ENCODE measurements at places on chromosomes 12 and 14.

DNA sequence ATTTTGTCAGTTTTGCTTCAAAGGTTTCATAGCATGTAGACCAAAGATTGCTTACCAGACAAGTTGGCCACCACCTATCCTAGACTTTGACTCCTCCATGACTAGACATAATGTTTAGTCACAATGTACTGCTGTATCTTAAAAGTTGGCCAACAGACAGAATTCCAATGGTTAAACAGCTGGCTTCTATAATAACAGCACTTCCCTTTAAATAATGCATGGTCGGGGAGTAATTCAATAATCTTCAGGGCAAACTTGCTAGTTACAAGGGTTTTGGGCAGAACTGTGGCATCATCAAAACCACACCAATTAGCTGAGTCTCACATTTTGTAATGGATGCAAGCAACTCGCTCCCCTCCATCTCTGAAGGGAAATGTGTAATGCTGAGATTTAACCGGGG lies 56.9 kb downstream of the IGF1 start:
- DNase-seq: no peak

- no peak for DNase-seq
Observed at GRCh38 chr12:70068743-70069142, 174.5 kb upstream of the CNOT2 start.

DNA sequence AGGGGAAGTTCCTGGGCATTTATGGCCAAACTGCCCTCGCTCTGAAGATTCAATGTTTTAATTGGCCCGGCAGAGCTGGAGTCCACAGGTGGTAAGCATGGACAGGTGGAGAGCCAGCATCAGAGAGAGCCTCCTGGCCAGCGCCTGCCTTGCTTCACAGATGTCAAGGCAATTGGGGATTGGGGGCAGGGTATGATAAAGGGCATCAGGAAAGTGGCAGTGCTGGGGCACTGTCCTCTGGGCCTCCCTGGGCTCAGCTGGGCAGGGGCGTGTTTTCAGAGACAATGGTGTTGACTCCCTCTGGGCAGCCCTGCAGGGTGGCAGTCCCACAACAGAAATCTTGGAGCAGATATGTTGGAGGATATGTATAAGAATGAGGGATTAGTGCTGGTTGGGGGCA lies 237.3 kb downstream of the CACNA1C start:
- no peak for DNase-seq

DNA sequence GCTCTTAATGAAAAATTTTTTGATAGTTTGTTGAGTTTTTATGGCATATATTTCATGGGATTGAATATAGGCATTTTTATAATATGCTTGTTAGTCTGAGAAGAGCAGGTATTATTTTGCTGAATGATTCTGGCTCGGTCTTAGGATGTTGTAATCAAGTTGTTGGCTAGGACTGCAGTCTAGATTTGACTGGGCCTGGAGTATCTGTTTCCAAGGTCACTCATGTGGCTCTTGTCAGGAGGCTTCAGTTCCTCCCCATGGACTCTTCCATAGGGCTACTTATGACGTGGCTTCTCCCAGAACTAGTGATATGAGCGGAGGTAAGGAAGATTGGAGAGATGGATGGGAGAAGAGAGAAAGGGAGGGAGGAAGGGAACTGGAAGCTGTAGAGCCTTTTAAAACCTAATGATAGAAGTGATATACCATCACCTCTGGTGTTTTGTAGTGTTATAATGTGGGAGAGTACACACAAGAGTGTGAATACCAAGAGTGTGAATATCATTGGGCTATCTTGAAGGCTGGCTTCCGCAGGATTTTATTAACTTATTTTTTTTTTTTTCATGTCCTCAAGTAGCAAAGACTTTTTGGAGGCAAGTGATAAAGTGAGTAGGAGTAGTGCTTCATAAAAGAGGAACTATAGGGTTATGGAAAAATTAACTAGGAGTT lies 4.4 kb downstream of the MNAT1 start:
- no peak for DNase-seq

- DNase-seq: no peak
Observed at GRCh38 chr14:85273099-85273677, 256.8 kb upstream of the FLRT2 start.

DNA sequence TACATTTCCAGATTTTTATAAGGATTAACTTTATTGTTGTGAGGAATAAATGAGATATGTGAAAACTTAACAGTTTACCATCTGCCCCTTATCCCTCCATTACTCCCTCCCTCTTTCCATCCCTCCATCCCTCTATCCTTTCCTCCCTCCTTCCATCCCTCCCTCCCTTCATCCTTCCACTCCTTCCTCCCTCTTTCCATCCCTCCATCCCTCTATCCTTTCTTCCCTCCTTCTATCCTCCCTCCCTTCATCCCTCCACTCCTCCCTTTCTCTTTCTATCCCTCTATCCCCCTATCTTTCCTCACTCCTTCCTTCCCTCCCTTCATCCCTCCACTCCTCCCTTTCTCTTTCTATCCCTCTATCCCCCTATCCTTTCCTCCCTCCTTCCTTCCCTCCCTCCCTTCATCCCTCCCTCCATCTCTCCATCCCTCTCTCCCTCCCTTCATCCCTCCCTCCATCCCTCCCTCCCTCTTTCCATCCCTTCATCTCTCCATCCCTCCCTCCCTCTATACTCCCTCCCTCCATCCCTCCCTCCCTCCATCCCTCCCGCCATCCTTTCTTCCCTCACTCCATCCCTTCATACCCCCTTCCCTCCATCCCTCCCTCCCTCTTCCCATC lies 181.8 kb upstream of the PLXNC1 start:
- DNase-seq: no peak

DNA sequence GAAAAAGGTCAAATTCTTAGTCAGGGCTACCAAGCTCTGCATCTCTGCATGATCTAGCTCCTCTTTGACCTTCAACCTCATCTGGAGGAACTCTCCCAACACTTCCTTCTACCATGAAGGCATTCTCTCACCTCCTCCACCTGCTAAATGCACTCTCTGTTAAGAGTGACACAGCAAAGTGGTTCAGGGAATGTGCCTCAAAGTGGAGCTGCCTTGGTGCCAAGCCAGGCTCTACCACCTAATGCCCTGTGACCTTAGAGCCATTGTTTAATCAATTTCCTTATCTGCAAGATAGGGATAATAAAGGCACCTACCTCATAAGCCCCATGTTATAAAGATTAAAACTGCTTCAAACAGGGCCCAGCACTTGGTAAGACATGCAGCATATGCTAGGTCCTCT lies 236.7 kb downstream of the ANO2 start:
- DNase-seq: no peak

GRCh38 chr12:54040148-54040494 lies 7.3 kb downstream of the HOXC5 start:
- DNase-seq: no peak

GRCh38 chr12:58034311-58034710 lies 92.9 kb downstream of the ATP23 start:
- DNase-seq: no peak

GRCh38 chr14:54776361-54777001 lies 126.1 kb downstream of the GCH1 start:
- DNase-seq: no peak

DNA sequence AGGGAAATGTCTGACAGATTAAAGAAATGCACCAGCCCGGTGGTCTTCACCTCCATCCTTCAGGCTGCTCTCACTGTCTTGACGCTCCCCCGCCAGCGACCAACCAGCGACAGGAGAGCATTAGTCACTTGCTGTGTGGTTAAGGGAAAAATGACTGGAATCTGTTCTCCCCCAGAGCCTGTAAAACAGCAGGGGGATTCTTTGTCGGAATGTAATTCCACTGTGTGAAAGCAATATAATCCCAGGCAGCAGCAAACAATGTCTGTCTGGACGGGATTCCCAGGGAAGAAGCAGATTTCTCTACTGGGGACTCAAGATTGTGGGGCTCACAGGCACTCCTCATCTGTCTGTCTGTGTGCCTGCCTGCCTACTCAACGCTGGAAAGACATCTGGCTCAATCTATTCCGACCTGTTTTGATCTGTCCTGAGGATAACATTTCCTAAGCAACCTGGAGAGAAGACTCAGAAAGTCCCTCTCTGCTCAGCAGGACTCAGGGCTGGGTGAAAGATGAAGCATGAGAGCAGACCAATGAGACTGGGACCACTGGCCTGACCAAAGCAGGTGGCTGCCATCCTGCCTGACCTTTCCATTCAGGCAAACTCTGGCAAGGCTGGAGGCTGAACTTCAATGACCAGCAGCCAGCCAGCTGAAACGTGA lies 54.6 kb downstream of the NUAK1 start:
- no peak for DNase-seq

- DNase-seq: no peak
Observed at GRCh38 chr12:93167331-93167730, 210.4 kb upstream of the NUDT4 start.

- DNase-seq: no peak
Observed at GRCh38 chr12:51751661-51752060, 96.9 kb downstream of the FIGNL2 start.

DNA sequence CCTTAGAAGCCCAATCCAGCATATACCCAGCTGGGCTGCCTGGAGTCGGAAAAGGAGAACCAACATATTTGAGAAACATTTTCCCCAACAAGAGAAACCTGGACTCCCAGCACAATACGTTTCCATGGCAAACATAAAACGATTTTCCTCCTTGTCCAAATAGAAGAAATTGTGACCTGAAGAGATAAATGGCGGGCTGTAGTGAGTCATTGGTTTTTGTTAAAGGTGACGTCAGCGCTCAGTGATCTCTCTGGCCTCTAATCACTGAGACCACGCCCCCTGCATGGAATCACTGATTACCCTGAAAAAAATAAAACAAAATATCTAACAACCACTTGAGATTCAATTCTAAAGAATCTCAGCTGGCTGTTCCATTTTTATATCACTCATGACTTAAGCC lies 6.0 kb downstream of the CCDC60 start:
- DNase-seq: no peak

GRCh38 chr12:27808841-27809240 lies 28.8 kb upstream of the MANSC4 start:
- DNase-seq: no peak

GRCh38 chr12:122999196-122999946 lies 18.9 kb downstream of the ARL6IP4 start:
- DNase-seq: no peak

- no peak for DNase-seq
Observed at GRCh38 chr14:74841230-74842207, 34.4 kb downstream of the PROX2 start.

GRCh38 chr14:92844204-92844603 lies 50.1 kb downstream of the GOLGA5 start:
- no peak for DNase-seq

DNA sequence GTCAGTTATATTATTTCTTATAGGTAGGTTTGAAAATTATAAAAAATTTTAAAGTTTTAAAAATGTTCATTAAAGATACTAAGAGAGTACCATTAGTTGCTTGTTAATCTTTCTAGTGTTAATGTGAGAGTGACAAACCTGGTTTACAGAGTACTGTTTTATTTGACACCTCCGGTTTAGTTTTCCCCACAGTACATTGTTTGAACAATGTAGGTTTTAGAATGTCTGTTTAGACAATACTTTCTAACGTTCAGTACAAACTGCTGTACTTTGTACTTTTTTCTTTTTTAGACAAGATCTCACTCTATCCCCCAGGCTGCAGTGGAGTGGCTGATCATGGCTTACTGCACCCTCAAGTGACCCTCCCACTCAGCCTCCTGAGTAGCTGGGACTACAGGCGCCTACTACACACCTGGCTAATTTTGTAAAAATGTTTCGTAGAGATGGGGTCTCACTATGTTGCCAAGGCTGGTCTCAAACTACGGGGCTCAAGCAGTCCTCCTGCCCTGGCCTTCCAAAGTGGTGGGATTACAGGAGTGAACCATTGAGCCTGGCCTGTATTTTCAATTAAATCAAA lies 3.2 kb downstream of the BICDL1 start:
- no peak for DNase-seq

GRCh38 chr12:3882896-3883564 lies 9.8 kb upstream of the PARP11 start:
- DNase-seq: no peak

All from DMS153 (cell line).